ENCODE measurements at places on chromosomes 7 and 10. TPM values are rescaled to one million over a fixed set of nuclear protein-coding genes. Genes with fewer than 3 reads are reported as not detected.

GRCh38 chr7:29921404-29922010, 68.1 kb downstream of the SCRN1 start:
- peak; percentile 29 for DNase-seq

DNA sequence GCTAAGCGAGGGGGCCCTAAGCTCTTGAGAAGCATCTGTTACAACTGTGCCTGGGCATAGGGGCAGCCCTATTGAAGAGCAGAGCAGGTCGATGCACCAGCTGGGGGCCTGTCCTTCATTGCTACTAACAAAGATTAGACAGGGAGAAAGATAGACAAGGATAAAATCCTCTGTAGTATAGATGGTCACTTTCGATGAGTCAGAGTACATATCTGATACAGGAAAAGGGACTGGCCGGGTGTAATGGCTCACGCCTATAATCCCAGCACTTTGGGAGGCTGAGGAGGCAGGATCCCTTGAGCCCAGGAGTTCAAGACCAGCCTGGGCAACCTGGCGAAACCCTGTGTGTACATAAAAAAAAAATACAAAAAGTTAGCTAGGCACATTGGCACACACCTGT, 13.6 kb downstream of the OPTN start:
- DNase-seq = no peak

GRCh38 chr10:88337134-88337533, 246.0 kb downstream of the RNLS start:
- DNase-seq = no peak

DNA sequence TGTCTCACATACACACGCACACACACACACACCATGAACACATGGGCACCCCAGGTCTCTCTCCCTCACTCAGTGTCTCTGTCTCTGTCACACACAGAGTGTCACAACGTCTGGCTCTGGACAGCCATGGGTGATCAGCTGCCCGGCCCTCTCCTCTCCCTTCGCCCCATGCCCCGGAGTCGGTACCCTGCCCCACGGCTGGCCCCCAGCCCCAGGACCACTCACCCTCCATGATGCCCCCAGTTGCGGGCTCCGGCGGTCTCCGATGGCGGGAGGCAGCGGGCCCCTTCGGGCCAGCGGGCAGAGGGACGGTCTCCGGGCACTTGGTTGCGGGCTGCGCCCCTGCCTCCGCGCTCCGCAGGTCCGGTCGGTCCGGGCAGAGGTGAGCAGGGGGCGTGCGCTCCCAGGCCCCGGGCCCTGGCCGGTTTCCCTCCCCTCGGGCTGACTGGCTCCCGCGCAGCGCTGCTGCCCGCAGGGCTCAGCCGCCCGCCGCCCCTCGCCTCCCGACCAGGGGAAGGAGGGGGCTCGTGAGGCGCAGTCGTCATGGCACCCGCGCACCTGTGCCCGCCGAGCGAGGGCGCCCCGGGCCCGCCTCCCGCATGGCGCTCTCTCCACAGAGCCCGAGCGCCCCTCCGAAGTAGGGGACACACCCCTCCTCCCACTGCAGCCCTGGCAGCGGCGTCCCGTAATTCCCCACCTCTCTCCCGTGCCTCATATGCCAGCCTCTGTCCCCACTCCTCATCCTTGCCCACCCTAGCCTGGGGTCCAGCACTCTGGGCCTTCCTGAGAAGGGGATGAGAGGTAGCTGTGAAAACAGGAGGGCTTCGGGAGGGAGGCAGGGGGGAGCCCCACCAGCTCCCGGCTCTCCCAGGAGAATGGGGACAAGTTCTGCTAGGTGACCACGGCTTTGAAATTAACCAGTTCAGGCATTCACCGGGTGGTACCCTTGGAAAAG, at the start of gene NPFFR1:
Gene NPFFR1, minus strand, starts transcription at position 560 of the 955 bp plus-strand sequence. Its CDS starts 328 bp downstream, at position 232.
- no peak for DNase-seq

Gene PIP4K2A
- total RNA-seq = 21.2 TPM

Gene CXCL12
- 9.5 TPM for total RNA-seq

- DNase-seq = no peak
These were observed 59.1 kb downstream of the ARID5B start for GRCh38 chr10:61960396-61961120.

- no peak for DNase-seq
These were observed 309.3 kb downstream of the GPR37 start for GRCh38 chr7:124456286-124456685.

Gene MLLT10
- 20.5 TPM for total RNA-seq

Gene BBS9
- 17.4 TPM for total RNA-seq

DNA sequence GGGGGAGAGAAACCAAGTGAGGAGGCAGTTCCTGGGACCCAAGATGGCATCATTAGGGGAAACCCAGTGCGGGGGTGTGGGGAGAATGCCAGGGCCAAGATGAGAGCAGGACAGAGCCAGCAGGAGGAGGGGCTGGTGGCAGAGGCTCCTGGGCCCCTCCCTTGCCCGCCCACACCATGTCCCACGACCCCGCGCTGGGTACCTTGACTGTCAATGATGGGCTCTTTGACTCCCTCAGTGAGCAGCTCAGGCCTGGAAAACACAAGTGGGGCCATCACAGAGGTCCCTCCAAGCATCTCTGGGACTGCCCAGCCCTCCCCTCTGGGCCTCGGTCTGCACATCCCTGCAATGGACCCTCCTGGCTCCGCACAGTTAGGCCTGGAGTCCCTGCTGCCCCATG, 75.4 kb downstream of the RABGEF1 start:
- DNase-seq = no peak

Gene ZCCHC24
- total RNA-seq = 15.8 TPM

DNA sequence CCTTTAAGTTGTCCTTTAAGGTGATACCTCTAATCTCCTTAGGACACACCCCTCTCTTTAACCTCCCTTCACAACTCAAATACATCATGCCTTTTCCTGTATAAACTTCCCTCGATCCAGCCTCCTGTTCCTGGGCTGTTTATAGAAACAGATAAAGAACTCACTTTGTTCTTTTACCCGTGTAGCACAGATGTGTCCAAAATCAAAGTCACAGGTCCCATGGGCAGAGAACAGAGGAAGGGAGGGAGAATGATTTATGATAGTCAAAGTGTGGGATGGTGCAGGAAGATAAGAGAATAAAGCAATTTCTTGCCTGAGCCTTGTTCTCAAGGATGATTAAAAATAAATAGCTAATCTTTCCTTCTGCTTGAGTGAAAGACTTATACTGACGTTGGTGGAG, 50.3 kb upstream of the CABCOCO1 start:
- no peak for DNase-seq

DNA sequence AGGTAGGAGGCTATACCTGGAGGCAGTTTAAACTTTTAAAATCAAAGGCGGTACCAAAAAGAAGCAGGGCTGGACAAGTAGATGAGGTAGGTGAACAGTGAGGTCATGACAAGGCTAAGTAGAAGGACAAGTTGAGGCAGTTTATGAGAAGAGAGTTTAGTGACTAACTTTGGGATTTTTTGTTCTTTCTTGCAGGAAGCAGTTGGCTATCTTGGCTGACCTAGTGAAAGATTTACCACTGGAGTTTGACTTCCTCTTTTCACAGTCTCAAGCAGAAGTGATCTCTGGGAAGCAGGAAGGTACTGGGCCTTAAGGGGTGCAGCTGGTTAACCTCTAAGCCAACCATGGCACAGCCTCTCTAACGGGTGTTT, 26.3 kb downstream of the ENTPD7 start:
- no peak for DNase-seq

Gene PLXDC2
- total RNA-seq = 0.92 TPM

- DNase-seq = no peak
These were observed 35.2 kb downstream of the ATOH7 start for GRCh38 chr10:68196701-68197100.

DNA sequence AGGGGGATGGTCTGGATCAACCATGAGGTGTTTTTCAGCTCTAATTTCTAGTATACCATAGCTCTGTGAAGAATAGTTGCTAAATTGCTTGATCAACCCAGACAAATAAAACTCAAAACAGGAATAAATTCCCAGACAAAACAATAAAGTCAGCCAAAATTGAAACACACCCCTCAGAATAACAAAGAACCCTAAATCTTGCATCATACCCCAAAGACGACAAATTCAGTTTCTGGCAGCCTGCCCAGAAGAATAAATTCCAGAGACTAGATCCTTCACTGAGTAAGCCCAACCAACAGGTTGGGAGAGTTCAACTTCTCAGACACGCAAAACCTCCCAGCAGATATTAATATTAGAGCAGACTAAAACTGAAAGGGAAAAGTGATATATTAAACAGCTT, 11.2 kb upstream of the SEM1 start:
- no peak for DNase-seq

- DNase-seq = no peak
These were observed 273.3 kb downstream of the SDK1 start for GRCh38 chr7:3574386-3574785.

Gene PRTFDC1
- 2.8 TPM for total RNA-seq

- DNase-seq = no peak
These were observed 63.7 kb upstream of the STEAP1B start for GRCh38 chr7:22563621-22564241.

Data from glomerular endothelial cell (primary cell).